A549 treated with CORT108297 at 1 μM for 4 hours (cell line): ENCODE measurements at places on chromosomes 6 and 20. TPM values are rescaled to one million over a fixed set of nuclear protein-coding genes. Genes with fewer than 3 reads are reported as not detected.

BPIFA1 gene
- not detected in 5 replicates for total RNA-seq

TULP1 gene
- total RNA-seq, result not detected in 5 replicates

MYCT1 gene
- 0.03 to 0.14 TPM (median 0.03 TPM) in 5 replicates for total RNA-seq

ZSCAN23 gene
- total RNA-seq, result not detected in 5 replicates

HS3ST5 gene
- total RNA-seq, result not detected in 5 replicates

SLC35D3 gene
- total RNA-seq, result 0.05 to 0.13 TPM (median 0.08 TPM) in 5 replicates

ARMC12 gene
- total RNA-seq, result 0.12 to 0.57 TPM (median 0.25 TPM) in 5 replicates

MCUR1 gene
- 8.8 to 15.5 TPM (median 13.9 TPM) in 5 replicates for total RNA-seq

SAPCD1 gene
- 2.7 to 4.9 TPM (median 4.1 TPM) in 5 replicates for total RNA-seq

ZNF343 gene
- 11.8 to 16.5 TPM (median 13.0 TPM) in 5 replicates for total RNA-seq

CGA gene
- 0.09 to 0.22 TPM (median 0.20 TPM) in 4 of 5 replicates, not detected in the other for total RNA-seq

PRR18 gene
- 0.08 to 0.22 TPM (median 0.09 TPM) in 5 replicates for total RNA-seq

REPS1 gene
- 20.0 to 24.7 TPM (median 20.5 TPM) in 5 replicates for total RNA-seq

TDRD6 gene
- not detected in 5 replicates for total RNA-seq

IL17A gene
- not detected in 5 replicates for total RNA-seq

AVP gene
- not detected in 5 replicates for total RNA-seq

PBOV1 gene
- not detected in 5 replicates for total RNA-seq

SPDEF gene
- 1.4 to 2.4 TPM (median 1.9 TPM) in 5 replicates for total RNA-seq

CMTR1 gene
- 15.2 to 17.7 TPM (median 16.8 TPM) in 5 replicates for total RNA-seq

PRDM1 gene
- total RNA-seq, result 4.0 to 5.5 TPM (median 4.8 TPM) in 5 replicates

NDUFAF4 gene
- total RNA-seq, result 33.2 to 60.0 TPM (median 51.4 TPM) in 5 replicates

BMP6 gene
- total RNA-seq, result 13.6 to 21.2 TPM (median 19.1 TPM) in 5 replicates

BCAS1 gene
- total RNA-seq, result 0.45 to 0.65 TPM (median 0.60 TPM) in 5 replicates

COL19A1 gene
- total RNA-seq, result not detected in 5 replicates

MYB gene
- total RNA-seq, result 0.49 to 1.1 TPM (median 0.89 TPM) in 5 replicates

EDN3 gene
- 0.52 to 0.96 TPM (median 0.72 TPM) in 5 replicates for total RNA-seq

GSTA2 gene
- 0.07 TPM in 1 of 5 replicates, not detected in the others for total RNA-seq

C6orf52 gene
- 1.1 to 2.2 TPM (median 1.4 TPM) in 5 replicates for total RNA-seq

RNF182 gene
- 2.7 to 3.5 TPM (median 3.1 TPM) in 5 replicates for total RNA-seq

KHDC1 gene
- total RNA-seq, result 3.6 to 4.5 TPM (median 4.1 TPM) in 5 replicates

FOXQ1 gene
- total RNA-seq, result 2.5 to 5.2 TPM (median 5.1 TPM) in 5 replicates

C20orf96 gene
- 10.4 to 11.9 TPM (median 11.2 TPM) in 5 replicates for total RNA-seq

CDH4 gene
- 6.1 to 9.5 TPM (median 7.1 TPM) in 5 replicates for total RNA-seq

UST gene
- 2.3 to 3.3 TPM (median 2.6 TPM) in 5 replicates for total RNA-seq

ENPP3 gene
- total RNA-seq, result not detected in 5 replicates

PHIP gene
- total RNA-seq, result 3.4 to 5.8 TPM (median 5.3 TPM) in 5 replicates

HEY2 gene
- total RNA-seq, result 0.03 to 0.14 TPM (median 0.06 TPM) in 4 of 5 replicates, not detected in the other

TMEM217 gene
- 0.54 to 1.3 TPM (median 0.75 TPM) in 5 replicates for total RNA-seq

RAMACL gene
- 0.13 to 0.20 TPM (median 0.16 TPM) in 4 of 5 replicates, not detected in the other for total RNA-seq

JAG1 gene
- total RNA-seq, result 32.8 to 46.3 TPM (median 41.2 TPM) in 5 replicates

CLDN20 gene
- not detected in 5 replicates for total RNA-seq

OR2B6 gene
- 0.08 to 0.32 TPM (median 0.15 TPM) in 3 of 5 replicates, not detected in the others for total RNA-seq

CENPB gene
- 88.9 to 130 TPM (median 123 TPM) in 5 replicates for total RNA-seq

SAMD3 gene
- total RNA-seq, result not detected in 5 replicates

VNN1 gene
- total RNA-seq, result 0.06 to 0.10 TPM (median 0.06 TPM) in 5 replicates

OARD1 gene
- total RNA-seq, result 19.3 to 24.1 TPM (median 20.1 TPM) in 5 replicates

HLA-DQB1 gene
- total RNA-seq, result not detected in 5 replicates

CTCFL gene
- total RNA-seq, result 0.03 to 0.06 TPM (median 0.06 TPM) in 4 of 5 replicates, not detected in the other

DEFB116 gene
- total RNA-seq, result not detected in 5 replicates

PSORS1C1 gene
- total RNA-seq, result 3.0 to 5.1 TPM (median 3.8 TPM) in 5 replicates
